ENCODE measurements at places on chromosomes 13 and 19.

DNA sequence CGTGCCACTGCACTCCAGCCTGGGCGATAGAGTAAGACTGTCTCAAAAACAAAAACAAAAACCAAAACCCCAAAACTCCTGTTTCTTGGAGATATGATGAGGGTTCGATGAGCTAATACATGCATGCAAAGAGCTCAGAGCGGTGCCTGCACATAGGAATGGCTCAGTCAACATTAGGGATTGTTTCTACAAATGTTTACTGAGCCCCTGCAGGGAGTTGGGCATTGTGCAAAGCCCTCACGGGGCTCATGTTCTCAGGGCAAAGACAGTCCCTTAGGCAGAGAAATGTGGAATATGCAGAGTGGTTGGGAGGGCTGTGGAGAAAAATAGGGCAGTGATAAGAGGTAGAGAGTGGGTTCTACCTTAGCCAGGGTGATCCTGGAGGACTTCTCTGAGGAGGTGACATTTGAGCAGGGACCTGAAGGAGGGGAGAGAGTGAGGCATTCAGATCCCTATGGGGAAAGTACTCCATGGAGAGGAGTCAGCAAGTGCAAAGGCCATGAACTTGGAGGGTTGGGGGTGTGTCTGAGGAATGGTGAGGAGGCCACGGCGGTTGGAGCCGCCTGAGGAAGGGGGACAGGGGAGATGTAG is 1.5 kb upstream of the EHD2 start:
- DNase-seq: no peak

DNA sequence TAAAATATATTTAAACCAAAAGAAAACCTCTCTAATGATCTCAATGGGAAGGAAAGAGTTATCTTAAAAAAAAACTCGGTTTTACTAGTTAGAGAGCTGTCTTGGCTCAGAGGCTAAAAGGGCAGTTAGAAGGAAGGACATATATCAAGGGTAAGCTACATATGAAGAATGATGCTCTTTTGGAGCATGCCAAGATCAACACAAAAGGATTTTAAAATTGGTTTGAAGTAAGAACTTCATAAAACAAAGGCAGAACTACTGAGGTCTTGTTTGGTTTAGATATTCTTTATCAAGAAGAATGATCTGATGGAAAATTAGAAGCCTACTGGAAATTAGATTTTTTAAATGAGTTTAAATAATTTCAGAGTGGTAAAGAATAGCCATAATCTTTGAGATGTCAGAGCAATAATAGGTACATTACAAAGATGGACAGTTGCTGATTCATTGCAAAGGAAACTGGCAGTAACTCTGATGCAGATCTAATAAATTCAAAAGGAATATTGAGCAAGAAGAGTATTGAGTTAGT is 39.4 kb upstream of the LMO7 start:
- no peak for DNase-seq

DNA sequence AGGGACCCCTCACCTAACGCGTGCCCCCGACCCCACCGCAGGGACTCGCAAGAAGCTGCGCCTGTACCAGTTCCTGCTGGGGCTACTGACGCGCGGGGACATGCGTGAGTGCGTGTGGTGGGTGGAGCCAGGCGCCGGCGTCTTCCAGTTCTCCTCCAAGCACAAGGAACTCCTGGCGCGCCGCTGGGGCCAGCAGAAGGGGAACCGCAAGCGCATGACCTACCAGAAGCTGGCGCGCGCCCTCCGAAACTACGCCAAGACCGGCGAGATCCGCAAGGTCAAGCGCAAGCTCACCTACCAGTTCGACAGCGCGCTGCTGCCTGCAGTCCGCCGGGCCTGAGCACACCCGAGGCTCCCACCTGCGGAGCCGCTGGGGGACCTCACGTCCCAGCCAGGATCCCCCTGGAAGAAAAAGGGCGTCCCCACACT is 4.7 kb upstream of the MYBPC2 start:
- peak; percentile 42 for DNase-seq

DNA sequence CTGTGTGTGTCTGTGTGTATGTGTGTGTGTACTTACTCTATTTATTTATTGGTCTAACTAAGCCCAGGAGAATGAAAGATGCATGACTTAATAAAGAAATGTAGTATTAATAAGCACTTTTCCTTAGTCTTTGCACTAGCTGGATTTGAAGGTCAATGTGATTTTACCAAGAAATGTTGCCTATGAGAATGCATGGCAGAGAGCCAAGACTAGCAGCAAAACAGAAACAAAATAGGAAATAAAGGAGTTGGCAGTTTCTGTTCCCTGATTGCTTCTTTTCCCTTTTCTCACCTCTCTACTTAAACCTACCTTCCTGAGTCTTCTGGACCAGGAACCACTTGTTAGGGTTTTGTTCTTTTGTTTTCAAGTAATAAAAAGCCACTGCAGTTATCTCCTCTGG is 286.1 kb downstream of the KCTD12 start:
- no peak for DNase-seq

- DNase-seq: no peak
Observed at GRCh38 chr13:32086791-32087441, 55.3 kb downstream of the FRY start.

- no peak for DNase-seq
Observed at GRCh38 chr13:106794117-106794516, 226.2 kb upstream of the ARGLU1 start.

- no peak for DNase-seq
Observed at GRCh38 chr13:102935896-102936321, 90.1 kb downstream of the ERCC5 start.

GRCh38 chr19:17836530-17836929 is 11.3 kb downstream of the JAK3 start:
- DNase-seq: no peak

DNA sequence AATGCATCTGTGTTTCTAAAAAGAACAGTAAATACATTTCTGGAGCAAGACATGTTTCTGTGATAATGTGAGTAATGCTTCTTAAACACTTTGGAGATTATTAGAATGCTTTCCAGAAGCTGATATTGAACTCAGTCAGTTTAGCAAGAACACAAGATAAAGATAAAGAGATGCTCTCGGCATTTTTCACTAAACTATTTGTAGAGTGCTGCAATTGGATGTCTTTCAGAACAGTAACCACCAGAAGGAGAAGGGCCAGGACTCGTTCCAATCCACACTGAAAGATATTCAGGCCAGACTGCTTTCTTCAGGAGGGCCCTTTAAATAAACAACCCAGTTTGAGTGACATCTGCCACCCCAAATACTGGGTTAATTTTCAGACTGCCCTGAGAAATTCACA is 456.0 kb downstream of the TBC1D4 start:
- DNase-seq: no peak

DNA sequence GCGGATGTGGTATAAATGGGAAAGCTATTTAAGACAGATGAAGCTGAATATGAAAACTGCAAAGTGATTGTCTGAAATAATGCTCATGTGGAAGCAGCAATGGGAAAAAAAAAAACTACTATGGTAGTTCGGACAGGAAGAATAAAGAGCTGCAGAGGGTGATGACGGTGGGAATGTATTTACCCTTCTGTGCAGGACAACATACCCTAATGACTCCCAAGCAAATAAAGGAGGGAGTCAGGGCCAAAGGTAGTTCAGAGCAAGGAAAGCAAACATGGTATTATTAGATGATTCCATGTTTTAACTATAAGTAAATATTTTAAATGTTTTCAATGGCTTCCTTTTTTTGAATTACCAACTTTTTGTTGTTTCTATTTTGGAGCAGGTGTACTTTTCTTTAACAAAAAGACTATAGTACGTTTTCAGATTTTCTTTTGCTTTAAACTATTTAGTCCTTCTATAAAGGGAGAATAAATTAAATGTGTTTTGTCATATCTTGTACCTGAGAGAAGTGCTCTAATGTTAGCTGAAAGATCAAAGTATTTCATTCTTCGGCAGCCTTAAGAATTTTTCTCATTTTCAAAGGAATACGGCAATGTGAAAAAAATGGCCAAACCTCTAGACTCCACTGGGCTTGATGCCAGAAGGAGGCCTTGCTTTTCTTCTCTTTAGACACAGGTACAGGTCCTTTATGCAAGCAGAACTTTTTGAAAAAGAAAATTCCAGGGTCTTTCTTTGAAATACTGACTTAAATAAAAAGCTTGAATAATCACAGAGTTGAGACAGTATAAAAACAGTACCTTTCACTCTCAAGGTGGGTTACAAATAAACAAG is 67.8 kb upstream of the ZDHHC20 start:
- DNase-seq: no peak

GRCh38 chr19:11763117-11763516 is 3.7 kb upstream of the ZNF441 start:
- DNase-seq: no peak

GRCh38 chr19:23522431-23522830 is 127.2 kb upstream of the ZNF91 start:
- DNase-seq: no peak

GRCh38 chr13:110523180-110523579 is 38.3 kb downstream of the RAB20 start:
- no peak for DNase-seq

DNA sequence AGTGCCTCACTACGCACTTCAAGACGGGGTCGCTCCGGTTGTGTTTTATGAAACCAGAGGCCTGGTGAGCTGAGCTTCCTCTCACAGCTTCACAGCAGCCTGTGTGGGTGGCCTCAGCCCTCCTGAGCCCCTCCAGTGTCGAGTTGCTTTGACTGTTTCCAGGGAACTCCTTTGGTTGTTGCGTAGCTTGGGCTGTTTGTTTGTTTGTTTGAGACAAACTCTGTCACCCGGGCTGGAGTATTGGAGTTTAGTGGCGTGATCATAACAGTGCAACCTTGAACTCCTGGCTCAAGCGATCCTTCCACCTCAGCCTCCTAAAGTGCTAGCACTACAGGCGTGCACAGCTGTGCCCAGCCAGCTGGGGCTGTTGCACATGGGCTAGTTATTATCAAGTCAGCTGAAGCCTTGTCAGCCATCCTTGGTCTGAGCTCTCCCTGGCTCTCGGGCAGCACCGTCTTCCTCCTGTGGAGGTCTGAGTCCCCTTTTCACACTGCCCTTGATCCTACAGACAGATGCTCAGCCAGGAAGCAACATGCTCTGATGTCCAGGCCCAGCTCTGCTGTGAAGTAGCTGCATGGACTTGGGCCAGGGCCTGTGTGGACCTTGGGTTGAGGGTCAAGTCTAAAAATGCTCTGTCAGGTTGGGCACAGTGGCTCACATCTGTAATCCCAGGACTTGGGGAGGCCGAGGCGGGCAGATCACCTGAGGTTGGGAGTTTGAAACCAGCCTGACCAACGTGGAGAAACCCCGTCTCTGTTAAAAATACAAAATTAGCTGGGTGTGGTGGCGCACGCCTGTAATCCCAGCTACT is 10.2 kb downstream of the DOT1L start:
- DNase-seq: no peak

DNA sequence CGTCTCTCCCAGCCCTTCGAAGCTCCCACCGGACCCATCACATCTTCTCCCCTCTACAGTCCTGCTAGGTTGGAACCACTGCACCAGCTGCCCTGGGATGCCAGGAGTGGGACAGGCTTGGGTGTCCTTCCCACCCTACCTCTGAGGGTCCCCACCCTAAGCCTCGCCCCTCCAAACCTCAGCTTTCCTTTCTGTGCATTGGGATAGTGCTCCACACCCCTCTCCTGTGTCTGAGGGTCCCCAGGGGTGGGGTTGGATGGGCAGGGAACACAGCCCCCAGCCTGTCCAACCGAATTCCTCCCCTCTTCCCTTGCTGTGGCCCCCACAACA is 1.9 kb upstream of the BCL3 start:
- DNase-seq: no peak

- no peak for DNase-seq
Observed at GRCh38 chr13:96338030-96338429, 248.1 kb downstream of the HS6ST3 start.

DNA sequence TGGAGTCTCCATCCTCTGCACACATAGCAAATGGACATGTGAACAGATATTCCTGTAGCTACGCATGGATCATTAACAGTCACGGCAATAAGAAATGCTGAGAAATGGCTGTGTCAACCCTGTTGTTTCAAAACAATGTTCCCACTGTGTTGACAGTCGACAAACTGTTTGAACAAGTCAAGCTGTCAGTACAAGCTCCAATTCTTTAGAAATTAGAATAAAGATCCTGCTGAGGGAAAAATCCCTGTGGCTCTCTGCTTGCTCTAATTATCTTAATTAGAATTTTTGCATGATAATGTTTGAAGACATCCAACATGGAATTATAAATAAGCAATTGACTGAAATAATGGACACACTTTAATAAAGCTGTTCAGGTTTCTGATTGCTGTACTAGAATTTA is 37.9 kb upstream of the CPB2 start:
- no peak for DNase-seq

DNA sequence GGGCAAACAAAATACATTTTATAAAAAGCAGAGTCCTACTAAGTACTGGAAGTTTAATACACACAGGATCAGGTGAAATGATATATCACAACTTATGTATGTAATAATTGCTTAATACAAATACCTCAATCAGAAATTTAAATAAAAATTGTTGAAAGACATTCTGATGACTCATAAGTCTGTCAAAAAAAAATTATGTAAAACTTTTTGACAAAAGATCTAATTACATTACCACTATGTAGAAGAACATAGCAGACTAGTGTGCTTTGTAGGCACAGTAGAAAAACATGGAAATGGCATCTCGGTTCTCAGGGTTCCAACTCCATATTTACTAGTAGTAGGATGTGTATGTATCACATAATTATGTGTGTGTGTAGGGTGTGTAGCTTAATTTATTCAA is 156.2 kb downstream of the DNAJC3 start:
- DNase-seq: no peak

GRCh38 chr13:58025821-58026220 is 394.3 kb downstream of the PCDH17 start:
- no peak for DNase-seq

GRCh38 chr13:74570834-74571233 is 436.6 kb upstream of the KLF12 start:
- no peak for DNase-seq

DNA sequence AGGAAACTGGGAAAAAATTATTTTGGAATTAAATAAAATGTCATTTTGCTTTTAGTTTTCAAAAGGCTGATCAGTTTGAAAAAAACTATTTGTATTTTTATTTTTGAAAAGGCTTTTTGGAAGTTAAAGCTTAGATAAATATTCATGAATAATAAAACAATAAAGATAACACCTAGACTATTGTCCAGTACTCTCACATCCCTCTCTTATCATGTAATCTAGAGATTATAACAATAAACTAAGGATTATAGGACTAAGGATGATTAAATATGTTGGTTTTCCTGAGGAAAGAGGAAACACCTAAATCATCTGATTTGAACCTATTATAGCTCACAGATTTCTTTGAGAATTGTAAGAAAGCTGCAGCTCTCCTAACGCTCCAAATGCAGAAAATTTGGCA is 81.4 kb upstream of the AKAP11 start:
- DNase-seq: no peak

GRCh38 chr19:49502866-49503581 is 6.8 kb downstream of the RPS11 start:
- no peak for DNase-seq

All from progenitor cell of endocrine pancreas (in vitro differentiated cells).